Sigmoid colon (tissue), 7 donors: ENCODE measurements at places on chromosomes 3 and 15. TPM values are rescaled to one million over a fixed set of nuclear protein-coding genes. Genes with fewer than 3 reads are reported as not detected.

DNA sequence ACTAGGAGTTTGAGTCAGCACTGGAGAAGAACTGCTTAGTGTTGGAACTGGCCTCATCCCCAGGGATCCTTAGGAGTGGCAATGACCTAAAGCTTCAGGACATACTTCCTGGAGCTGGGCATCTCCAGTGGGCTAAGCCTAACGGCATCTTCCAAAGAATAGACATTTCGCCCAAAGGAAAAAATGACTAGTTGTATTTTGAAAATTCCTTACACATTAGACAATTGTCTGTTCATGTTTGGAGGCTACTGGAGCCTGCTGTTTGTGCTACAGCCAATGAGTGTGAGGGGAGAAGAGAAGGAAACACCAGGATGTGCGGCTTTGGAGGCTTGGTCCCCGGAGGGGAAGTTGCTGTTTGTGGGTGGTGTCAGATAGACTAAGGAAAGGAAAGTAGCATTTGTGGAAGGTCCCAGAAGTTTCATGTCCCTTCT, 77.6 kb downstream of the POLR2M start:
- no peak for DNase-seq

Gene LSMEM2
- total RNA-seq = not detected

GRCh38 chr15:31399544-31400171, 73.0 kb downstream of the KLF13 start:
- peak; percentile 62 for DNase-seq

Gene GABRA5
- not detected for total RNA-seq

GRCh38 chr15:98648654-98649471, 524 bp downstream of the IGF1R start:
- peak; percentile 78 for DNase-seq

Gene SENP8
- total RNA-seq = 2.1 TPM
